Panc1 (cell line): ENCODE measurements at places on chromosomes 6 and 20.

GRCh38 chr6:136952714-136953260 lies 30.7 kb downstream of the SLC35D3 start:
- DNase-seq = no peak

DNA sequence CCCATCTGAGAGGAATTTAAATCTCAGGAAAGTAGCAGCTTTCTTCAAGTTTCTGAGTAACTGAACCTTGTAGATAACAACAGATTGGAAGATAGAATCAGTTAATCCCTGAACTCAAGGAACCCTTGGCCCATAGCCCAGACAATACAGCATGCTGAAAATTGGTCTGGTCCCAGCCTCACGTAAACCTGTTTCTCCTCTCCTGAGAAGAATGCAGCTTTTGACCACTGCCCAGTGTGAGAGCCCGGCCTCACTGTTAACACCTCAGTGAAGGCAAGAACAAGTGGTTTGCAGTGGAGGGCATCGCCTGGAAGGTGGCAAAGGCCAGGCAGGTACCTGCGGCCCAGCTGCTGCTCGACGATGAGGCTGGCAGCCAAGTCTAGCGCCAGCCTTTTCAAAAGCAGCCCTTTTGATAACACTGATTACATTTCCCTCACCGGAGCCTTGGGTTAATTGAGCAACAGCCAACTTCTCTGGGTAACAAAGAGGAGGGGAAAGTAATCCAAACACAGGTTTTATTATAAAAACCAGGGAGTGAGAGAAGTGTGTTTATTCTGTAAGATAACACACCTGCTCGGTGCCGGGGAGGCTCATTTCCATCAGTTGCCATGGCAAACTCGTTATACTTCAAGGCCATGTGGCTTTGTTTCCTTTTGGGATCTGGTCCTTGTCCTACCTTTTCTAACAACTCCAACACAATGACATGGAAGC lies 54.0 kb downstream of the TRAF3IP2 start:
- DNase-seq = no peak

GRCh38 chr20:49863666-49864065 lies 51.0 kb downstream of the SLC9A8 start:
- DNase-seq = no peak

DNA sequence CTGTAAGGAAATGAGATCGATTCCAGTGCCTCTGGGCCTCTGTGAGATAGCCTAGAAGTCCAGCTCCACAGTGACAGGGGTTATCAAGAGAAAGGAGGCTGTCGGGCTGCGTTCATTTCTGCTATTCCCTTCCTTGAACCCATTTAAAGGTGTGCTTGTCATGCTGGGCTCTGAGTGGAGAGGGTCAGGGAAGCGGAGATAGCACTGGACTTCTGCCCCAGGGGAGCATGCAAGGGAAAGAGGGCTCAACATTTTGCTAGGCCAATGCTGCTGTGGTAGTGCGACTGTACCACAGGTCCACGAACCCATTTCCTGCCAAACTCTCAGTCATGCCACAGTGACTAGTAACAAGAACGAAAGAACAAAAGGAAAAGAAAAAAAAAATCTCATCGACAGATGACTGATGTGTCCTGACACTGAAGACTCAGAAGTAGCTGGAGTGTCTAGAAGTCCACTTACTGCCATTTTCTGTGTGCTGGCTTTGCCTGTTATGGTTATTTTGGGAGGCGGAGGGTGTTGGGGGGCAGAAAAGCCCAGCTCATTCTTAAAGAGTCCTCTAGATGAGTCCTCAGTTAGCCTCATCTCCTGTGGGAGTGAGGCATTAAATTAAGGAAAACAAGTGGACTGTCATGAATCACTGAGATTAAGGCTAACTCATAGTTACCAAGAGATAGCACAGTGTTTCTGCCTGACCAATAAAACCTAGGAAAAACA lies 8.1 kb downstream of the NEDD9 start:
- no peak for DNase-seq

DNA sequence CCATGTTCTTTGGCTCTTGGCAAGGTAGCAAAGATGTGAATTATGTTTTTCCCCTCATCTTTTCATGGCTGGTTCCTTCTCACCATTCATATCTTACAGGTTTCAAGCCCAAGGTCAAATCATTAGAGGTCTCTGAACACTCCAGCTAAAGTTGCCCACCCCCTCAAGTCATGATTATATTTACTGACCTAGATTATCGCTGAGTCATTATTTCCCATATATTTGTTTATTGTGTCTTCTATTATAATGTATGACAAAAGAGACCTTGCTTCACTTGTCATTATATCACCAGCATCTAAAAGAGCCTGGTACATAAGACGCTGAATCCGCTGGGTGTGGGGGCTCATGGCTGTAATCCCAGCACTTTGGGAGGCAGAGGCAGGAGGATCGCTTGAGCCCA lies 12.4 kb downstream of the DSN1 start:
- DNase-seq = no peak

DNA sequence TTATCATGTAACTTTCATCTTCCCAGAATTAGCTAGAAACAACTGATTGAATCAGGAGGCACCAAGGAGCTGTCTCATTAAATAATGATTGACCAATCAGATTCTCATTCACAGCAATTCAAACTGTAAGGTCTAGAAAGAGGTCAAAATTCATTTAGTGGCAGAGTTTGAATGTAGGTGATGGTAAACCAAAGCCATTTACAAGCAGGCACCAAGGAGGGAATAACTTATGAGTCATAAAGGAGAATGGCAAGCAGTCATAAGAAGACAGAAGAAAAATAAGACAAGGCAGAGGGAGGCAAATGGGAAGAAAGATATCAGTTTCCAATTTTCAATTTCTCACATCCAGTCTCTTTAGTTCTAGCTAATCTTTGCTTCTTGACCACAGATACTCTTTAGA lies 52.9 kb upstream of the DEFB112 start:
- DNase-seq = no peak

- DNase-seq = no peak
Observed at GRCh38 chr20:14470231-14470899, 133.0 kb upstream of the FLRT3 start.

GRCh38 chr6:24990236-24990845 lies 54.6 kb upstream of the RIPOR2 start:
- DNase-seq = no peak
